ENCODE measurements at places on chromosomes 7 and 10.

DNA sequence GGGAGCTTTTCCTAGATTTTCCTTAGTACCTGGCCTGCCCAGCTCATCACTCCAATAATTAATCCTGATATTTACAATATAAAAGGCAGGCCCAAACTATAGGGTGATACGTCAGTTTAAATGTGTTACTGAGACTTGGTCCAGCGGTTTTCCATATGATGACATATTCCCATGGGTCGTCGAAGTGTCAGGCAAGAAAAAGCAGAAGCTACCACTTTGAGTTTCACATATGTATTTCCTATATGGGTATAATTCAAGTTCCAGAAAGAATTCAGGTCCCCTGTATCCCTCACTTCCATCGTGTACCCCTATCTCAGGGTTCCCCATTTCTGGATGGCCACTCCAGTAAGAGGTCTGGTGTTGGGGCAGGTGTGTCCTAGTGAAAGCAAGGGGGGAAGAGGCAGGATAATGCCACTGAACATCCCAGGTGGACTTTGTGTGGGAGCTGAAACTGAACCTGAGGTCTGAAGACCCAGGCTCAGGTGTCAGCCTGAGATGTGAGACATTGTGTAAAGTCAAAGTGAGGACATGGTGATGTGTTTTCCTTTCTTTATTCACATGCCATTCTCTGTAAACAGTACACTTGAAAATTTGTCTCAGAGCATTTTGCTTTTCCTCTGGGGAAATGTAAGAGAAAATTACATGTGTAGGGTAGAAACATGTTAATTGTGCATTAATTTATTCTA is 167.8 kb downstream of the PLXDC2 start:
- DNase-seq: no peak

DNA sequence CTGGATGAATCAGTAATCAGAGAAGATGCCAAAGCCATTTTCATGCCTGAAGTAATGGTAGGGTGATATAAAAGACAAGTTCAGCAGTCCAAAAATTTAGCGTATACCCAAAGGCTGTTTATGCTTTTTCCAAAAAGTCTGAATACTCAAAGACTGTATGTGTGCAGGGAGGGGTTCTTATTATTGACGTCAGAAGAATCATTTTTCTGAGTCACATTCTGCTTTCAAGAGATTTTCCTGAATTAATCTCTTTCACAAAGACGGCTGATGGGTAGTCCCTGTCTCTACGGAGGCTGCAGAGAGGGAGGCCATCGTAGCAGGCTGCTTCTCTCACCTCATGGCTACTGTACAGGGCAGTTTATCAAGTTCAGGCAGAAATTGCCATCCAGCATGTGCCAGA is 30.7 kb upstream of the ABLIM1 start:
- DNase-seq: no peak

DNA sequence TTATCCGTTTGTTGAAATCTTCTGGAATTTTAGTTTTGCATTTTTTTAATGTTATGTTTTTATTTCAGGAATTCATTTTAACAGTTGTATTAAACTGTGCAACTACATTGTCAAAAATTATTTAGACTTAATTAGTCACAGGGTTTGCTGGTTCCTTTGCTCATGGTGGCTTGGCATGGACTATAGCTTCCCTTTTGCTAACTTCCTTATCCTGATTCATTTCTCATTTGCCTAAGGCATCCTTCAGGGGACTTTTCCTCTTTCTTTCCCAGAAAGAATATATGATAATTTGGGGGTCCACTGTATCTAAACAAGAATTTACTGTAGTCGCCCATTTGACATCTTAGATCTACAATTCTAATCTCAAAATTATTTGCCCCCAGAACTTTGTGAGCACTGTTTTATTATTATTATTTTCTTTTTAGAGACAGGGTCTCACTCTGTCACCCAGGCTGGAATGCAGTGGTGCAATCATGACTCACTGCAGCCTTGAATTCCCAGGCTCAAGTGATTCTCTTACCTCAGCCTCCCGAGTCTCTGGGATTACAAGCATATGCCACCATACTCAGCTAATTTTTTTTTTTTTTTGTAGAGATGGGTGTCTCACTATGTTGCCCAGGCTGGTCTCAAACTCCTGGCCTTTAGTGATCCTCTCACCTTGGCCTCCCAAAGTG is 13.9 kb downstream of the FIGNL1 start:
- DNase-seq: no peak

- DNase-seq: no peak
Measured at GRCh38 chr10:51079331-51079730, 5.0 kb downstream of the PRKG1 start.

GRCh38 chr7:17242504-17242903 is 55.9 kb upstream of the AHR start:
- DNase-seq: no peak

- DNase-seq: no peak
Measured at GRCh38 chr10:62811159-62811875, 4.8 kb downstream of the EGR2 start.

DNA sequence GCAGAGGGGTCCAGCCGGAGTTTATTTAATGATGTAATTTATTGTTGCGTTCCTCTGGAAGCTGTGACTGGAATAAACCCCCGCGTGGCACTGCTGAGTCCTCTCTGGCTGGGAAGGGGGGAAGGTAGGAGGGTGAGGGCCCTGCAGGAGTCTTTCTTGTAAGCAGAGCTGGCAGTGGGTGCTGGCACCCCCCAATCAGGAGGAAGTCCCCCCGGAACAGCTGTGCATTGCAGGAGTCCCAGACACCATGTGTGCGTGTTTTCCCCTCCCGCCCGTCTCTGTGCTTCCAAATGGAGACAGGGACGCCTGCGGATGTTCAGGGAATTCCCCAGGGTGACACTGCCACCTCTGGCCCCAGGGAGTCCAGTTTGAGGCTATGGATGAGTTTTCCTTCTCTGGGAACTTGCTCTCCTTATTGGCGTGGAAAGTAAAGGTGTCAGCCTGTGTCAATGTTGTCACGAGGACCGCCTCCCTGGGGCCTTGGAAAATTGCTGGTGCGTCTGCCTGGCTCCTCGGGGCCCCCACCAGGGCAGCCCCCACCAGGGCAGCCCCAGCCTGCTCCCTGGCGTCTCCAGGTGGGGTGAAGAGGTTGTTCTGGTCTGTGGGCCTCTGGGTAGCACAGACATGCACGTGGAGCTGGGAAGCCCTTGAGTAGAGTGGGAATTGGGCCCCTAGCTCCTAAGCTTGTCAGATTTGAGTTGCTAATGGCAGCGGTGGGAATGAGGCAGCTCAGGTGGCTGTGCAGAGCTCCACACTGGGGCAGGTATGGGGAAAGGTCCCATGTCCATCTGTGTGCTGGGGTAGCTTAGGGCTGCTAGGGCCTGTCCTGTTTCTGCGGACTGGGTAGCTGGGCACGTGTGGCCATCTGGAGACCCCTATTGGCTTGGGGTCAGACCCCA is 2.7 kb downstream of the FZD9 start:
- no peak for DNase-seq

- peak; percentile 21 for DNase-seq
Measured at GRCh38 chr7:815284-816216, 16.7 kb upstream of the SUN1 start.

GRCh38 chr7:21507627-21508343 is 35.1 kb upstream of the DNAH11 start:
- DNase-seq: peak; percentile 69

DNA sequence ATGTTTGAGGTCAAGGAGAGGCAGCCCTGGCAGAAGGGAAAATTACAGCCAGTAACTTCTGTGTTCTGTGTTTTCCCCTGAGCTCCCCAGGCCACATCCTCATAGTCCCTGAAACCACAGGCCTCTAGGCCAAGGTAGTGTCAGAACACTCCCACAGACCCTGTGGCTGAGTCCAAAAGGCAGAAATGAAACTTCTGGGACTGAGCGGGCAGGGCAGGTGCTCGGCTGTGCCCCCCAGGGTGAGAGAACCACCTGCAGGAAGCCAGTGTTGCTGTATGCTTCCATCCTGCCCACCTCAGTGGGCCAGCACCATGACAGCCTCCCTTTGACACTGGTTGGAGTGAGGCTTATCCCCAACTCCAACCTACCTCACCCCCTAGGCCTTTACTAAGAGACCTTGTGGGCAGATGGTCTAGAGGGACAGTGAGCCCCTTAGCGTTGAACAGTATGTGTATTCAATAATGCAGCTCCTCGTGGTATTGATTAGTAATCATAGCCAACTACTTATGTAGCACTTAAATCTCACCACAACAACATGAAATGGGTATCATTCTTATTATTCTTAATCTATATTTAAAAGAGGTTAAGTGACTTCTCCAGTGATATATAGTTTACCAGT is 30.3 kb downstream of the PIK3CG start:
- DNase-seq: peak; percentile 89

DNA sequence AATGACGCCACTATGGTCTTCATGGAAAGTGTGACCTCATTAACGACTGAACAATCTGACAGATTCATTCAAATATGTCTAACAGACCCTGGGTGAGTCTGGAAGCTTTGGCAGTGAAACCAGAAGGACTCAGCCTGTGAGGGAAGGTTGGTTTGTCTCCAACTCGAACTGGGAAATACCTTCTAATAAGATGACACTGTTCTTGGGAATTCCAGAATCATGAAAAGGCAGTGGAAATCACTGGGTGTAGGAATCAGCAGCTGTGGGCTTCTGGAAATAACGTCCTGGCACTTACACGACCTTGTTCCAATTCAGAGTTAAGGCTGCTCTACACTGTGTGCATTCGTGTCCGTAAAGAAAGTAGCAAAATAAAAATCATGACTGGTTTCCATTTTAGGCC is 75.1 kb downstream of the DGKI start:
- DNase-seq: no peak

DNA sequence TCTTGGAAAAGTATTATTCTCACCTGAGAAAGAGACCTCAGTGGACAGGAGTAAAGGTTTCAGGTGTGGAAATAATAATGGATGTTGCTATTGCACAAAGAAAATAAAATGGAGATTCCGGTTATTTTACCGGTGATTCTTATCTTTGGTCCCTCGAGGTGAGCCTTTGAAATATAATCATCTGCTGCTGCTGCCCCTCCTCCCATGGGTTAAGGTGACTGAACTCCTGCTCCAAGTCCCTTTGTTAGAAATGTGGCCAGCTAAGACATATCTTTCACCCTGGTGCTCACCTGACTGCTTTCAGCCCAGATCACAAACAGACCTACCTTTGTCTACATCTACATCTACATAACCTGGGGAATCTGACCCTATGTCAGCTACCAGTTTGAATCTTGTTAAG is 5.7 kb downstream of the CUBN start:
- DNase-seq: no peak

- DNase-seq: no peak
Measured at GRCh38 chr10:132391676-132392020, 5.4 kb upstream of the PWWP2B start.

DNA sequence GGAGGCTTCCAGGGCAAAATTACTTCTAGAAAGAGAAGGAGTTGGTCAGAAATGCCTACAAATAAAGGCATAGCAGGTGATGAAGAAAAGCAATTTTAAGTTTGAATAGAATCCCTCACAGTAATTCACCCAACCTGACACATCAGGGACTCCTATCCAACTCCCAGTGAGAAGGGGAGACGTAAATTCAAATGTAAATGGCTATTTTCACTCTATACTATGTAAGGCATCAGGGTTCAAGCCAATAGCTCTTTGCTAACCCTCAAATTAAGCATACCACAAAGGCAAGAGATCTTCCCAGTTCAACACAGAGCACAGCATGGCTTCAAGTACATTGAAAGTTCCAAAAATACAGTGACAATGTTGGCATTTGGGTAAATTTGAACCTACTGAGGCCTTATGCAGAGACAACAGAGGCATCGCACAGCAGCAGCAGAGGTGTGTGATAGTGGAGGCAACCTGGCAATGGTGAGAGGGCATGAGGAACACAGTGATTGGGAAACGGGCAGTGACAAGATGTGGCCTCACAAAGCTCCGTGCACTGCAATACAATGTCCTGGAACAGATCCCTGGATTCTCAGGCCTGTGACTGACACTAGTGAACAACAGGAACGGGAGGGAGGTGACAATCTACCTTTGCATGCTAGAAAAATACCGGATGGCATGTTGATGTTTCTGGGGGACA is 95.7 kb downstream of the VSTM2A start:
- DNase-seq: no peak

DNA sequence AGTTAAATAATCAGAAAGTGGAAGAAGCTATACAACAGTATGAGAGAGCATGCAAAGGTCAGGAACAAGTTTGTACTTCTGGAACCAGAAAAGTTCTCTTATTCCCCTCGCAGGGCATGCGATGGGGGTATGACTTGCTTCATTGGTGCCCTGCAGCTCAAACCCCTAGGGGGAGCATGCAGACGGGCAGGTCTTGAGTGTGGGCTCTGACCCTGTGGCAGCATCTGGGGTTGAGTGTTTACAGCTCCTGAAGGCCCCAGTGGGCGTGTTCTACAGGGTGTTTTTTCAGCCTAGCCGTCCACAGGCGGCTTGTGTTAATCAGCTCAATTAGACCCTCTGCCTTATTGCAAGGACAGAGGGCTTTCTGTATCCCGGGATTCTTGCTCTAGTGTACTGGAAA is 44.5 kb downstream of the KIF20B start:
- DNase-seq: no peak

DNA sequence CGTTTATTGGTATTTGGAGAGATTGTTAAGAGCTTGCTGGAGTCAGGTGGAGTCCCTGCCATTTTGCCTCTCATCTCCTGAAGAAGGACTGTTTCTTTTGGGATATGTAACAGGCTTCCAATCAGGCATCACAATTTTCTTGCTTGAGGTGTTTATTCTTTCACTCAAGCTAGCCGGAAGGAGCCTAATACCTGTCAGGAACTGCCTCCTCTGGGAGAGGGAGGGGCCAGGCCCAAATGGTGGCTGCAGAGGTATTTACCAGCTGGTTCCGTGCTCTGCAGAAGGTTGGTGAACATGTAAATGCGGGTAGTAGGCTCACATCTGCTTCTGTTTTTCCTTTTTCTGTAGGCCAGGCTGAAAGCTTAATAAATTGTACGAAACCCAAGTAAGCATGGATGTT is 114.0 kb downstream of the TCF7L2 start:
- no peak for DNase-seq

GRCh38 chr10:79375321-79376077 is 28.2 kb downstream of the PPIF start:
- no peak for DNase-seq

Data from KBM-7 (cell line).